ENCODE measurements at places on chromosomes 13 and 19. TPM values are rescaled to one million over a fixed set of nuclear protein-coding genes. Genes with fewer than 3 reads are reported as not detected.

- no peak for DNase-seq
Measured at GRCh38 chr13:83151308-83151660, 731.0 kb downstream of the SLITRK1 start.

DNA sequence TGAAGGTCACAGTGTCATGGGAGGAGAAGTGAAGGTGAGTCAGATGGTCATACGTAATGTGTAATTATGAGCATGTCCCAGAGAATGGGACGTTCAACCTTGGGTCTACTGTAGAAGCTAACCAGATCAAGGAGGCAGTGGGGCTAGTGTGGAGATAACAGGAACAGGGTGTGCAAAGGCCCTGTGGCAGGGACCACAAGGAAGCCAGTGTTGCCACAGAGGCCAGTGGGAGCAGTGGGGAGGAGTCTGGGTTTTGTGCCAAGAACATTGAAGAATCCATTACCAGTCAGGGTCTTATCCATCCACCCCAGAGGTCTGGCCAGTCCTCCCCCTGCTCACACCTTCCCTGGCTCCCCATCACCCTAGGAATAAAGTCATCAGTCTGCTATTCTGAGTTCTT, 3.3 kb downstream of the MRPL4 start:
- no peak for DNase-seq

- no peak for DNase-seq
Measured at GRCh38 chr13:112759053-112759452, 69.2 kb downstream of the ATP11A start.

DNA sequence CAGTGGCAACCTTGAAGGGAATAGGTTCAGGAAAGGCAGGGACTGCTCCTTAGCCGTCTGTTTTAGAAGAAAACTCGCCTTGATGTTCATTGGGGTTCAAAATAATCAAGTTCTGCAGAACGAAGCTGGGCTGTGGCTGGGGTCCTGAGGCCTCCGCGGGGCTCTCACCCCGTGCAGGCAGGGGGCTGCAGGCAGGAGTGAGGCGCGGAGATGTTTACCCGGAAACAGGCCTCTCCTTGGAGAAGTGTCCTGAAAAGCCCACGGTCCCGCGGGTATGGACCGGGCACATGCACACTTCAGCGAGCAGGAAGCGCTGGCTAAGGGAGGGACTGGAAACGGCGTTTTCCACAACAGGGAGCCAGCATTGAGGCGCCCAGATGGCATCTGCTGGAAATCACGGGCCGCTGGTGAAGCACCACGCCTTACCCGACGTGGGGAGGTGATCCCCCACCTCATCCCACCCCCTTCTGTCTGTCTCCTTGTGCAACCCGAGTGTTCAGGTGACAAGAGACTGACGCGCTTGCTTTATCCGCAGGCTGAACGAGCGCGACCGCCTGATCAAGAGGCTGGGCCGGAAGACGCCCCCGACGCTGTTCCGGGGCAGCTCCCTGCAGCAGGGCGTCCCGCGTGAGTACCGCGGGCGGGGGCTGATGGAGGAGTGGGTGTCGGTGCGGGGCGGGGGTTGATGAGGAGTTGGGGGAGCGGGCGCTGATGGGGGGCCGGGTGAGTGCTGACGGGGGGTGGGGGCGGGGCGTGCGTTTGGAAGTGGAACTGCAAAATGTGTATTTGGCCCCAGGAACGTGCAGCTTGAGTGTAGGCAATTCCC, 39.6 kb downstream of the SHISA2 start:
- peak; percentile 48 for DNase-seq

Gene COMP
- 162 TPM for total RNA-seq

- peak; percentile 98 for DNase-seq
Measured at GRCh38 chr19:54473071-54473891, at the start of gene CDC42EP5. Gene CDC42EP5, minus strand, starts transcription at chr19:54473296. Its CDS starts 7,749 bp downstream, at chr19:54465547.

GRCh38 chr13:113902986-113903775, 39.3 kb upstream of the GAS6 start:
- DNase-seq: peak; percentile 30

Gene TMEM145
- not detected for total RNA-seq

Gene ZNF675
- total RNA-seq: 20.7 TPM

DNA sequence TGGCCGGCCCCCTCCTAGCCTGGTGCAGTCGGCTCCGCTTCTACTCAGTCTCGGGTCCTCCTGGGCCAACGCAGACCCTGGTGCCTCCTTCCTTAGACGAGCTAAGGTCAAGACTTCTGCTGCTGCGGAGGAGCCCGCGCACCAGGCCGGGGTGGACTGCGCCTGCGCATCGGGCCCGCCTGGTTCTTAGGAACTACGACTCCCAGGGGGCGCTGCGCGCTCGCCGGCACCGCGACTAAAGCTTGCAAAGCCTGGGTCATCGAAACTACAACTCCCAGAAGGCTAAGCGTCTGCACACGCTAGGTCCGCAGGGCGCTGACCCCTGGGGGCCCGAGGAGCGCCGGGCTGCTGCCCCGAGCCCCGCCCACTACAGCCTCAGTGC, at the start of gene ZNF835:
Gene ZNF835, minus strand, starts transcription at position 145 of the 382 bp plus-strand sequence. CDS start 6,559 bp downstream, outside the sequence.
- peak; percentile 91 for DNase-seq

Gene MEIOSIN
- total RNA-seq: not detected

DNA sequence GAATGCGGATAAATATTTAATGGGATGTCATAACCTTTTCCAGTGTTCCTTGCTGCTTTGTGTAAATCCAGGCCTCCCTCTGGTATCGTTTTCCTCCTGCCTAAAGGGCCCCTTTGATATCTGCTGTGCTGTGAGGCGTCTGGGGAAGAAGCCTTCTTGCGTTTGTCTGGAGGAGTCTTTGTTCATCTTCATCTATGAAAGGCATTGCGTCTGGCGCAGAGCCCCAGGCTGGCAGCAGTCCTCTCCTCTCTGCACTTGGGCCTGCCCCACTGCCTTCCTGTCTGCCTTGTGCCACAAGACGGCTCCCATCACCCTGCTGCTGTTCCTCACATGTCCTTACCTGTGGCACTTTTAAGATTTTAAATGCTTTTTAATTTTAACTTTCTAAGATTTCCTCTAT, 9.8 kb downstream of the PROZ start:
- DNase-seq: no peak

Gene PSG1
- total RNA-seq: 4.6 TPM

Gene LAIR1
- total RNA-seq: 19.7 TPM

Gene GPR12
- 2.4 TPM for total RNA-seq

Gene DCT
- 5.8 TPM for total RNA-seq

Gene SHKBP1
- 6.3 TPM for total RNA-seq

All from umbilical cord (tissue), 2 donors.